ENCODE measurements at places on chromosomes 2 and 18.

DNA sequence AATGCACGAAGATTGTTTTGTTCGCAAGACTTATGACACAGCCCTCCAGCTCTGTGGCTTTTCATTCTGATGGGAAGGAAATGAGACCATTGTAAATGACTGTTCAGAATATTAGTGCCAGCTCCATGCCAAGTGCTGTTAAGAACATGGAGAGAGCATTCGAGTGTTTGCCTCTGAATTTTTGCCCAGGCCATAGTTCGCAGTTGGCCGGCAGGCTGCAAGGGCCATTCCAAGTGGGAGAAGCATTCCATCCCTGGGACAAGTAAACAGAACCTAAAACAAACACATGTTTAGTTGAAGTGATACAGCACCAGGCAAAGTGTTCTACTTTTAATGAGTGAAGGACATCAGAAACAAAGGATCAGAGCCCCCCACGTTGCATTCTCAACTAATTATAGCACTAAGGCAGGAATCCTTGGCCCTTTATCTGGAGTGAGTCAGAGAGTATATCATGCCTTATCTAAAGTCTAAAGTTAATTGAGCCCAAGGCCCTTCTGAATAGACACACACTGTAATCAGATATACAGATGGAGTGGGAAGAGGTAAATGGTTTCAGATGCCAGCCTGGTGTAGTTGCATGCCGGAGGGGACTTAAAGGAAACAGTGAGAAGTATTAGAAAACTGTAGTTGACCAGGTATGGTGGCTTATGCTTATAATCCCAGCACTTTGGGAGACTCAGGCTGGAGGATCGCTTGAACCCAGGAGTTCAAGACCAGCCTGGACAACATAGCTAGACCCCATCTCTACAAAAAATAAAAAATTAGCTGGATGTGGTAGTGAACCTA is 53.3 kb downstream of the NEDD4L start:
- no peak for DNase-seq

DNA sequence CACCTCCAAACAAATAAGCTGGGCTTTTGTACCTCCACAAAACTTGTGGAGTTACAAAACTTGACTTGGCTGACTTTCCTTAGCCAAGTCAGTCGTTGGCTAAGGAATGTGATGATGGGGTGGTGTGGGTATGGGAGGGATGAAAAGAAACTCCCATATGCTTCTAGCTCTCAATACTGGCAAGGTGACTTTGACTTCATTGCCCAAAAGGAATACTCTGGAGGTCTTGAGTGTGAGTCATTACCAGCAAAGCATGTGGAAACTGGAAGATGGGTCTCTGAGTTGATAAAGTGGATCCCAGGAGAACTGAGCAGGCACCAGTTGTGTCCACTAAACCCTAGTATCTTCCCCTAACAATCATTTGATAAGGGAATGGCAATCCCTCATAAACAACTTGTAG is 226.7 kb downstream of the GULP1 start:
- no peak for DNase-seq

DNA sequence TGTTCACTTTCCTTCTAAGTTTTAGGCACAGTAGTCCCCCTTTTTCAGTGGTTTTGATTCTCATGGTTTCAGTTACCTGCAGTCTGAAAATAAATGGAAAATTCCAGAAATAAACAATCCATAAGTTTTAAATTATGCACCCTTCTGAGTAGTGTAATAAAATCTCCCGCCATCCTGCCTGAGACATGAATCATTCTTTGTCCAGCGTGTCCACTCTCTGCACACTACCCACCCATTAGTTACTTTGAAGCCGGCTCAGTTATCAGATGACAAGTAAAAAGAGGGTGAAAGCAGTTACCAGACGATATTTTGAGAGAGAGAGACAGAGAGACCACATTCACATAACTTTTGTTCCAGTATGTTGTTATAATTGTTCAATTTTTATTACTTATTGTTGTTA is 400.5 kb downstream of the TMX3 start:
- DNase-seq, result no peak

DNA sequence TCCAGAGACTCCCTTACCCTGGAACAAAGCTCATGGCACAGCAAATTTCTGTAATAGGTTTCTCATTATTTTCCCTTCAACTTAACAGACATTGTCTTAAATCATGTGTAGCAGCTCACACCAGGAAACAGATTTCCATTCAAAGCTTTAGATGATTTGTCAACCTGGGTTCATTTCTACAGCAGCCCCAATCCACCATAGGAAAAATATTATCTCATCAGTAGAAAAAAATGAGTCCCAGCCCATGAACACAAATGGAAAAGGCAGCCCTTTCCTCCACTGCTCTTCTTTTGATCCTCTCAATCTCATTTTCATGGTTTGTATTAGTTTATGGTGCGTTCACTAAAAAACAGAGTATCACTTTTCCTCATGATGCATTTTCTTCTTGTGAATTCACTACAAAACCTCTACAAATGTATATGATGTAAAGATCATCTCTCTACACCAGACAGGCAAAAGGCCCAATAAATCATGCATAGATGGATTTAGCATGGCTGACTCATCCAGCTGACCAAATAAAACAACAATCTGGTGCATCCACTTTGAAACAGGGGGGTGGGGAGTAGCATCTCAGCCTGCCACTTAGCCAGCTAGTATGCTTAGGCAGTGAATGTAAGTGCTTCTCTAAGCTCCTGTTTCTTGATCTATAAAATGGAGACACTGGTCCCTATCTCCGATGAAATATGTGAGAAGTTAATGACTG is 78.6 kb downstream of the SATB2 start:
- DNase-seq, result no peak

DNA sequence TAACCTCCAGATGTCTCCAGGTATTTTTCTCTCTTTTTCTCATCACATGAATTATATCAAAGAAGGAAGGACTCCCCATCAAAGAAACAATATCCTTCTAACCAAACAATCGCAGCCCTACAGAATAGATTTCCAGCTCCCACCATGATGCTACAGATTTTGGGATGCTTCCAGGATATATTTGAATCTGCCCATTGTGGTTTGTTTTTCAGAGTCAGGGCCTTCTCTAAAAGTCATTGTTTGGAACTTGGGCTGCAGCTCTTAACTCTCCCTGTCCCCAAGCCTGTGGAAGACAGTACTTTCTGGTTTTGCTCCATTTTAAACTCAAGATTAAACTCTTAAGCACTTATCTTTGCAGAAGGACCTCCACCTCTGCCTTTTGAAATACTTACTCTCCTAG is 223.2 kb downstream of the PMAIP1 start:
- DNase-seq, result no peak
